ENCODE measurements at places on chromosomes 3 and 15. TPM values are rescaled to one million over a fixed set of nuclear protein-coding genes. Genes with fewer than 3 reads are reported as not detected.

DNA sequence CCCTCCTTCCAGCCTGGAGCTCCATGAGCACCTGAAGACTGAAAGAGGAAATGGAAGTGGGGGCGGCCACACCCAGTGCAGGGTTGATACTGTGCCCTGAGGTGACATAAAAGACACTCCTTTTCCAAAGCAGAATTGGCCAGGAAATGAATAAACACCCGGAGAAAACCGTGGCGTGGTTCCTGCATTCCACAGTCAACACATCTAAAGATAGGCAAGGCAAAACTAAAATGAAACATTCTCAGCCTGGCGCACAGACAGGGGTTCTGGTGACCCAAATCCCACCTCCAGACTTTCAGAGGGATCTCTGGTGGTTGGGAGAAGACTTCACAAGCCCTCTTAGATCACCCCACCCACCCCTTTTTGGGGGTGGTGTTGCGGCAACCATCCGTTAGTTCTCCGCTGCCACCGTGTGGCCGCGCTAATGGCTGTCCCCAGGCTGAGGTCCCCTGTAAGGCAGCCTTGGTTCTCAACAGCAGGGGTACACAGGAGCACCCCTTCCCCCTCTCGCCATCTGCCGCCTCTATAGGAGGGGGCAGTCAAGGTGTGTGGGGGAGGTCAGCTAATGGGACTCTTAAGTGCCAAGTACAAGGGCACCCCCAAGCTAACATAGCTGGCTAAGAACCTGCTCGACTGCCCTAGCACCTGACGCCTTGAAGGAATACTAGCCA is 2.5 kb upstream of the MST1R start:
- peaks cover 21% of the 10 kb centered on the region for H3K36me3 ChIP-seq
- no peak overlapping the region for H3K4me3 ChIP-seq
- peaks cover 13% of the 10 kb centered on the region for H3K4me1 ChIP-seq
- no peaks in the 10 kb centered on the region for H3K27me3 ChIP-seq
- H3K27ac ChIP-seq, result peak overlapping the region; percentile 11
- DNase-seq, result no peak

The SEMA7A gene
- 3.1 TPM for total RNA-seq

GRCh38 chr3:46135475-46135874 is 72.6 kb downstream of the CCR1 start:
- no peaks in the 10 kb centered on the region for H3K27me3 ChIP-seq
- DNase-seq, result no peak
- no peak overlapping the region for H3K27ac ChIP-seq
- H3K4me3 ChIP-seq, result no peak overlapping the region

DNA sequence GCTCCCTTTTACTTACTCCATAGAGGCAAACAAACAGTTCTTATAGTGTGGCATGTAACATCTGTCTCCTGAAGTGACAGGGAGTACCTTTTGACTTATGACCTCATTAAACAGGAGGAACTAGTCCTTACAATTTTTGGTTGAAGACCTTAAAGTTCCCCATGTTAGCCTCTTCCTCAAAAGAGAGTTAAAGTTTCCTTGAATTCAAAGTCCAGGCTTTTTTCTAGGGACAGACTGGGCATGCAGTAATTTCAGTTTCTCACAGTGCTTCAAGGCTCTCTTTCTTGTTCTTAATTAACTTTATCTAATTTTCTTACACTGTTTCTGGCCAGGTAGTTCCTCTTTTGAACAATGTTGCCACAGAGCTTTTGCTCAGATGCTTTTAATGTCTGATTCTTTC is 12.1 kb downstream of the GOLM2 start:
- no peak overlapping the region for H3K27ac ChIP-seq
- H3K4me1 ChIP-seq, result peaks cover 2% of the 10 kb centered on the region
- H3K36me3 ChIP-seq, result peaks cover 4% of the 10 kb centered on the region
- H3K27me3 ChIP-seq, result no peaks in the 10 kb centered on the region

DNA sequence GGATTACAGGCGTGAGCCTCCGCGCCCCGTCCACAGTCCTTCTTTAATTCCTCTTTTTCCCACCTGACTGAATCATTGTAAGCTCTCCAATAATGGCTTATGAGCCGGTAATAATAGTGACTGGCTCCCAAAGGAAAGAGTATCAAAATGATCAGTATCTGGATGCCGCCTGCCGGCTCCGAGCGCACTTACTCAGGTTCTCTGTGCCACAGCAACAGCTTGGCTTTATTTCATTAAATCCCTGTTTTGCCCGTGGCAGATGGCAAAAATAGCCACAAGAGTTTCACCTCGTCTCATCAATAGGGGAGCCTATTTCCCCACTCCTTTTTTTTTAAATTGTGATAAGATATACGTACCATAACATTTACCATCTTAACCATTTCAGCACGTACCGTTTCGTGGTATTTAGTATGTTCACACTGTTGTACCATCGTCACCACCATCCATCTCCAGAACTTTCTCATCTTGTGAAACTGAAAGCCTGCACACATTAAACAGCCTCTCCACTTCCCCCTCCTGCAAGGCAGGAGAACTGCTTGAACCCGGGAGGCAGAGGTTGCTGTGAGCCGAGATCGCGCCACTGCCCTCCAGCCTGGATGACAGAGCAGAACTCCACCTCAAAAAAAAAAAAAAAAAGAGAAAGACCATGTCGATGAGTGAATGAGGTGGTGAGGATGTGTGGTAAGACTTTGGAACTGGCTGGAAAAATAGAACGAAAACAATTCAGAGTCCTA is 80.7 kb upstream of the DLG1 start:
- no peak for DNase-seq
- no peaks in the 10 kb centered on the region for H3K4me1 ChIP-seq
- no peak overlapping the region for H3K4me3 ChIP-seq
- no peaks in the 10 kb centered on the region for H3K36me3 ChIP-seq

The ZMYND10 gene
- total RNA-seq, result 1.2 TPM

GRCh38 chr3:171846597-171846996 is 3.4 kb downstream of the TMEM212 start:
- no peaks in the 10 kb centered on the region for H3K27me3 ChIP-seq
- DNase-seq, result no peak
- H3K4me1 ChIP-seq, result no peaks in the 10 kb centered on the region
- H3K27ac ChIP-seq, result no peak overlapping the region

- no peak overlapping the region for H3K4me3 ChIP-seq
- H3K27ac ChIP-seq, result no peak overlapping the region
- H3K27me3 ChIP-seq, result no peaks in the 10 kb centered on the region
- H3K36me3 ChIP-seq, result no peaks in the 10 kb centered on the region
Observed at GRCh38 chr3:194103983-194104751, 31.8 kb upstream of the HES1 start.

GRCh38 chr15:35998663-35999602 is 453.0 kb upstream of the DPH6 start:
- H3K4me3 ChIP-seq, result no peak overlapping the region
- H3K27me3 ChIP-seq, result no peaks in the 10 kb centered on the region
- H3K36me3 ChIP-seq, result no peaks in the 10 kb centered on the region
- H3K4me1 ChIP-seq, result no peaks in the 10 kb centered on the region
- no peak for DNase-seq

The LINGO1 gene
- 0.19 TPM for total RNA-seq

- H3K36me3 ChIP-seq, result no peaks in the 10 kb centered on the region
- no peak for DNase-seq
- H3K27ac ChIP-seq, result no peak overlapping the region
- peaks cover 56% of the 10 kb centered on the region for H3K4me1 ChIP-seq
- no peak overlapping the region for H3K4me3 ChIP-seq
- H3K27me3 ChIP-seq, result no peaks in the 10 kb centered on the region
Observed at GRCh38 chr15:67125589-67126502, 60.4 kb downstream of the SMAD3 start.

DNA sequence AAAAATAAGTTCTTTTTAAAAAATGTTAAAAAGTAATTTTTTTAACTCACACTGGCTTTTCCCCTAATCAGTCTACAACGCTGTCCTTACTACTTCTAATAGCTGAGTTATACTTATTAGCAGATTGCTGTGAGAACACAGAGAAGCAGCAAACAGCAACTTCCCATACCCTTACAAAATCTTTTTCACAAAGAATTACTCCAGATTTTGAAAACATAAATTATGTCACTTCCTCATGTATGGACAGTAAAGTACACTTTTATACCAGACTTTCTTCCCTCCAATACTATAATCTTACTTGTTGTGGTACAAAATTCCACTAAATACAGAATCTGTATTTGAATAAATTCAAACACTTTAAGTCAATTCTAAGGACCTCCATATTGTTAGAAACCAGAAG is 2.1 kb downstream of the PHC3 start:
- peak overlapping the region; percentile 97 for H3K4me3 ChIP-seq
- DNase-seq, result no peak
- H3K27me3 ChIP-seq, result no peaks in the 10 kb centered on the region
- H3K36me3 ChIP-seq, result no peaks in the 10 kb centered on the region
- H3K27ac ChIP-seq, result peak overlapping the region; percentile 100

- H3K27me3 ChIP-seq, result peaks cover 2% of the 10 kb centered on the region
- no peaks in the 10 kb centered on the region for H3K36me3 ChIP-seq
- no peaks in the 10 kb centered on the region for H3K4me1 ChIP-seq
- no peak overlapping the region for H3K4me3 ChIP-seq
- DNase-seq, result no peak
Observed at GRCh38 chr3:176824811-176825210, 372.5 kb downstream of the TBL1XR1 start.

DNA sequence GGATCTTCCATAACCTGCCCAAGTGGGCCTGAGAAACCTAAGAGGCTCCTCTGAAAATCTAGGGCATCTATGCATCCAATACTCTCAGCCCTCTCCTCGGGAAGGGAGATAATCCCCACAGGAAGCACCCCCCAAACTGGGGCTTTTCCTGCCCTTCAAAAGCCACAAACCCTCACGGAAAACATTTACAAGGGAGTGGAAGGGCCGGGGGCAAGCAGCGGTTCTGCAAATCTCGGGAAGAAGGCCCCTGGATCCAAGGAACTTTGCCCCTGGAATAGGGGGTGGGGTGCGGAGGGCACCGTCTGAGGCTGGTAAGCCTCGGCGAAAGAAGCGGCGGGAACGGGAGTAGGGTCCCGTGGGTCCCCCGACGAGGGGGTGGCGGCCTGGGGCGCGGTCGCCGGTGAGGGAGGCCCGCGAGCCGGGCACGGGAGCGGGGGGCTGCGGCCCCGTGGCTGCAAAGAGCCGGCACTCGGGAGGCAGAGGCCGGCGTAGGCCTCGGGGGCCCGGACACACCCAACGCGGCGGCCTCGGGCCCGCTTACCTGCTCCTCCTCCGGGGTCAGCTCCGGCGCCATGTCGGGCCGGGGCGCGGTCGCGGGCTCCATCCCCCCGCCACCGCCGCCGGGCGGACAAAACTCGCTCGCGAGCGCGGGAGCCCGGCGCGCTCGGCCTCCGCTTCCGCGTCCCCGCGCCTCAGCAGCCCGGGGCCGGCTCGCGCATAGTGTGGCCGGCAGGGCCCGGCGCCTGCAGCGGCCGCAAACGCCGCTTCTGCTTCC is 755 bp downstream of the PTPN9 start:
- peak overlapping the region; percentile 79 for H3K4me3 ChIP-seq
- peaks cover 4% of the 10 kb centered on the region for H3K4me1 ChIP-seq
- no peaks in the 10 kb centered on the region for H3K36me3 ChIP-seq
- H3K27me3 ChIP-seq, result no peaks in the 10 kb centered on the region
- peak overlapping the region; percentile 71 for H3K27ac ChIP-seq
- DNase-seq, result no peak

DNA sequence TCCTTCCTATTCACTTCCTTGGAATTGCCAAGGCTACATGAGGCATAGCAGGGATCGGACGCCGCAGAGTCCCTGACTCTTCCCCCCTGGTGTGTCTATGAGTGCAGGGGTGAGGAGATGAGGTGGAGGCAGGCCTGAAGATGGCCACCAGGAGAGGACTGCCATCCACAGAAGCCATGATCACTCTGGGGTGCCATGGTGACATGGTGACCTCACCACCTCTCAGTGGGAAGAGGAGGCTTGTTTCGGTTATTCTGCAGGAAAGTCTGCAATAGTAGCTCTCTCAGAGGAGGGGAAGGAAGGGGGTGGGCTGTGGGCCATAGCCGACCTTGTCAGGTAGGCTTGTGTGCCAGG is 57.0 kb upstream of the LIMD1 start:
- H3K4me1 ChIP-seq, result no peaks in the 10 kb centered on the region
- DNase-seq, result no peak
- H3K27me3 ChIP-seq, result no peaks in the 10 kb centered on the region
- H3K36me3 ChIP-seq, result peaks cover 32% of the 10 kb centered on the region

DNA sequence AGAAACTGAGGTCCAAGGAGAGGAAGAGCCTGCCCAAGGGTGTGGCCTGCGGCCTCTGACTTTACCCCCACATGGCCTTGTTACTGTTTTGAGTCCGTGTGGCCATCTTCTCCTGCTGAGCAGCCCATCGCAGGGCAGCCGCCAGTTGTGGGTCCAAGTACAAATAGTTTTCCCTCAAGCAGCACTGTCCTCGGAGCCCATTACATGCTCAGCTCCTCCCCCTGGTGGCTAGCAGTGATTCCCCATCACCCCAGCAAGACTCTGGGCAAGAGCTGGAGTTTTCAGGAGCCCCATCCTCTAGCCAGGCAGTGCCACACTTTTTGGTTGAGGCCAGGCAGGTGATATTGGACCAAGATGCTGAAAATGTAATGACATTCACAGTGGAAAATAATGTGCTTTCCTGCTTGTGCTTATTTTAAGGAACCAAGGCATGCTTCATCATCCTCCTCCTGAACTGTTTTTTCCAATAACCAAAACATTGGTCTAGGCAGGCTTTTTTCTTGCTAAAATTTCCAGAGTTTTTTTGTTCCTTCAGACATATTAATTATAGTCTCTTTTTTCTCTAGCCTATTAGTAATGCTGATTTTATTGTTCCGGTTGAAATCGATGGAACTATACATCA is 23.2 kb upstream of the VILL start:
- peak; percentile 28 for DNase-seq
- peaks cover 3% of the 10 kb centered on the region for H3K4me1 ChIP-seq
- H3K27me3 ChIP-seq, result peaks cover 4% of the 10 kb centered on the region

The FXR1 gene
- total RNA-seq, result 132 TPM

- DNase-seq, result no peak
- H3K4me3 ChIP-seq, result no peak overlapping the region
- H3K27me3 ChIP-seq, result no peaks in the 10 kb centered on the region
- H3K36me3 ChIP-seq, result peaks cover 6% of the 10 kb centered on the region
- peaks cover 25% of the 10 kb centered on the region for H3K4me1 ChIP-seq
Observed at GRCh38 chr15:68289057-68289456, 11.5 kb downstream of the FEM1B start.

The STAB1 gene
- 2.0 TPM for total RNA-seq

The CLSTN2 gene
- total RNA-seq, result under 0.01 TPM

- DNase-seq, result no peak
- H3K27ac ChIP-seq, result no peak overlapping the region
- no peaks in the 10 kb centered on the region for H3K4me1 ChIP-seq
- H3K4me3 ChIP-seq, result no peak overlapping the region
Observed at GRCh38 chr3:78889348-78889747, 878.5 kb downstream of the ROBO1 start.

Data from T-cell (primary cell).